ENCODE measurements at places on chromosomes 1 and 21. TPM values are rescaled to one million over a fixed set of nuclear protein-coding genes. Genes with fewer than 3 reads are reported as not detected.

The FCER1G gene
- total RNA-seq: not detected

The CALML6 gene
- total RNA-seq: not detected

The IGSF8 gene
- total RNA-seq: 29.9 TPM

The PRDM16 gene
- not detected for total RNA-seq

The ATP6V1G3 gene
- total RNA-seq: 0.84 TPM

The RNU1-2 gene
- not detected for total RNA-seq

The LAX1 gene
- not detected for total RNA-seq

DNA sequence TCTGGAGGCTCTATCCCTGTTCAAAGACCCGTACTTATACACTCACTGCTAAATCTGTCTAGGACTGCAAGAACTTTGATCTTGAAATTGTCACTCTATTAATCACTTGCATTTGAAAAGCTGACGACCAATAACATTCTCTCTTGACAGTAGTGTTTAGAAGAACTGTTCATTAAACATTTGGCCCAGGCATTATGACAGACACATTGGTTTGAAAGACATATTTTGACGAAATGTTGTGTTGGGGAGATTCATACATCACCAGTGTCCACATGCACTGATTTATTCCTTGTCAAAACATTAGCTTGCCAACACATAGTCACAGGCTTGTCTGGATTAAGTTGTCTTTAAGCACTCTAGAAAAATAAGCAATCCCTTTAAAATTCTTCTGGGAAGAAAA lies 951.3 kb downstream of the ADGRL2 start:
- no peak for DNase-seq

- DNase-seq: peak; percentile 39
These were observed 60.3 kb downstream of the TBX19 start for GRCh38 chr1:168340781-168341482.

GRCh38 chr1:13813398-13814012 lies 113.5 kb downstream of the PRDM2 start:
- no peak for DNase-seq

GRCh38 chr1:58583496-58583895 lies 6.4 kb upstream of the TACSTD2 start:
- DNase-seq: peak; percentile 32

- peak; percentile 60 for DNase-seq
These were observed 34.1 kb downstream of the TP53BP2 start for GRCh38 chr1:223811634-223812101.

GRCh38 chr1:35640380-35641232 lies 720 bp downstream of the PSMB2 start:
- DNase-seq: peak; percentile 22

DNA sequence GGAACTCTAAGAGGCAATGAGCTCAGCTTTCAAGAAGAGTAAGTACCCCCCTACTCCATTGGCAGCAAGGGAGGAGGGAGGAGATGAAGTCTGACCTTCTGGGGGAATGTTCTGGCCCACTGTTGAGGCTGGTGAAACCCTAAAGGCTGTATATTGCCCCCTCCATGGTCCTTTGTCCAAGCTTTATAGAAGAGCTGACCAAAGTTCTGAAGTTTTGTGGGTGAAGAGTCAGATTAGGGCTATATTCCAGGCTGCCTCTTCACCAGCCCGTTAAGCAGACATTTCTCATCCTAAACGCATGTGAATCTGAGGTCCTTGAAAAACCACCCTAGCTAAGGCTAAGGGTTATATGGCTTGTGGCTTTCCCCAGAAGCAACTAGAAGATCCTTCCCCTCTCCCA lies 1.4 kb downstream of the C1orf94 start:
- DNase-seq: no peak

DNA sequence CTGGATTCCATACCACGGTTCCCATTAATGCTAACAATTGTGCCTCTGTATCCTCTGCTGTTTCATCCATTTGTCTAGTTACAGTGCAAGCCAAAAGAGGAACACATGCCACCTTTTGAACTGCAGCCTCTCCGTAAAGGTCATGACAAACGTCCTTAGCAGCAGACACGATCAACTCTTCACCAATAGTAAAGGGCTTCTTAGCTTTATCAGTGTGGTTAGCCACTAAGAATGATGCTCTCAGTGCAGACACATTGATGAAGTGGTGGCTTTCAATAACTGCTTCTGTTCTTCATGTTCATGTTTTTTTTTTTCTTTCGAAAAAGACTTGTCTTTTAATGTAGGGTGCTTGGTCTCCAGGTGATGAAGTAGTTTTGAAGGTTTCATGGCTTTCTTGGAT lies 14.3 kb downstream of the XPR1 start:
- no peak for DNase-seq

DNA sequence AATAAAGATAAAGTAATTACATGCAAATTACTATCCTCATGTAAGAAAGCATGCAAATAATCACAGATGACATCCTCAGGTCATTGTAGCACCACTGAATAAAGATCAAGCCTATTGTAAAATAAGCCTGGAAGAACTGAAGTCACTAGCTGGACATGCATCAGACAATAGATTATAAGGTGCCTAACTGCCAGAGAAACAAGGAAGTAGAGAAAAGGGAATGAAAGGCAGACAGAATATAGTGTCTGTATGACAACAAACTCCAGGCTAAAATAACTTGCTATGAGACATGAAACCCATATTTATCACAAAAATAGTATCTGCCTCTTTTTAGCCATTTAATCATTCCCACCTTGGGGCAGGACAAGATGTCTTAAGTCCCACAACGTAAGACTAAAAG lies 108.7 kb downstream of the ENAH start:
- DNase-seq: no peak

DNA sequence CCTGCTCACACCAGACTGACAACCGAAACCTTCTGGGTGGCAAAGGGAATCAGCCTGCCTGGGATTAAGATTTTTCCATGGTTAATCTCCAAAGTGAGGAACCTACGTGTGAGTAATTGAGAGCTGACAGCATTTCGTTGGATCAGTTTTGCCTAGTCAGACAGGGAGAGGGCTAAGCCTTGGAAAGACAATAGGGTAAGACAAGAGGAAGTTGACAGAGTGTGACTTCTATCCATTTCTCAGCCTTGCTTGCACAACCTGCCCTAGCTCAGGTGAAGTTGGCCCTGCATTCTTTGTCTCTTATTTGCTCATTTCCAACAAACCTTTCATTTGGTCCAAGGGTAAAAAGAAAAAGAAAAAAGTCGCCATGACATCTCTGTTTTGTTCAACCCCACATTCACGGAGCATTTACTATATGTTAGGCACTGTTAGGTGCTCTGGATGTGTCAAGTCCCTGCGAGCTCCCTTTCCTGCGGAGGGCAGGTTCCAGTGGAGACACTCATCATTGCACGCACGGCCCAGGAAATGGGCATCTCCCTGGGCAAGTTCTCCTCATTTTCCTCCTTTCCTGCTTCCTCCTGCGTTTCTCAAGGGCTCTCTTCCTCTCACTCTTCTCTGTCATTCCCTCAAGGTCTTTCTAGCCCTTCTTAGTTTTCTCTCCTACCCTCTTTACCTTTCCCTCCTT lies 23.3 kb downstream of the KIRREL1 start:
- DNase-seq: no peak

- DNase-seq: no peak
These were observed 6.7 kb downstream of the GORAB start for GRCh38 chr1:170538687-170539086.

DNA sequence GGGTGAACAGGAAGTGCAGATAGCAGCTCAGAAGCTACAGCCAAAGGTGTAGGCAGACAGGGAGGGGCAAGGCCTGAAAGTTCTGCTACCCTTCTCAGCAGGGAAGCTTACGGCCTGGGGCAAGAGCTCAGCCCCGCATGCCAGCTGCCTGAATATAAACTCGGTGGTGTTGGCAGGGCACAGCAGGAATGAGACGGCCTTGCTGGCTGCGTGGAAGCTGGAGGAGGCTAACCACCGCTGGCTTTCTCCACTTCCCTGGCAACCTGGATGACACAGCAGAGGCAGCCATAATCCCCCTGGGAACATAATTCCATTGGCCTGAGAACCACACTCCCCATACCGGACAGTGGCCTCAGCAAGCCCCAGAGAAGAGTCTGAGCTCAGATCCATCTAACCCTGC lies 81.9 kb upstream of the PRRC2C start:
- DNase-seq: peak; percentile 87

- peak; percentile 3 for DNase-seq
These were observed 202.2 kb upstream of the KIAA0040 start for GRCh38 chr1:175394739-175395138.

- DNase-seq: no peak
These were observed 163.7 kb upstream of the EDN2 start for GRCh38 chr1:41648230-41648629.

DNA sequence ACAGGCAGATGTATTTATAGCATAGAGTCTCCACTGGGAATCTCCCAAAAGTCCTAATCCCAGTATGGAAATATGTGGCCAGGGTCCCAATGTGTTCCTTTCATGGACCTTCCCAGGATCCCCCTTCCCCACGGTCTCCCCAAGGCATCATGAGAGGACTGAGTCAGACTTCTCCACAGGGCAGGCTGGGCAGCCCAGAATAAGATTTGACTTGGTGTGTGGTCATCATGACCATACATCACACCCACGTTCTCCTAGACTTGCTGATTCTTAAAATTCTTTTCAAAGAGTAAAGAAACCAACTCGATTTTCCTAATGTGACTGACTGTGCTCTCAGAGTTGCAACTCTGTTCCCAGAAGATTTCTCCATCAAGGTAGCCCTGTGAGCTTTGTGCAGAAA lies 93.9 kb upstream of the CD34 start:
- peak; percentile 29 for DNase-seq

- DNase-seq: no peak
These were observed 74.2 kb downstream of the SSBP3 start for GRCh38 chr1:54331843-54332463.

Measured in M059J (cell line).